ENCODE measurements at places on chromosomes 1 and 21.
A peak's percentile ranks its signal among the peaks of the same experiment; 100 is the strongest.

DNA sequence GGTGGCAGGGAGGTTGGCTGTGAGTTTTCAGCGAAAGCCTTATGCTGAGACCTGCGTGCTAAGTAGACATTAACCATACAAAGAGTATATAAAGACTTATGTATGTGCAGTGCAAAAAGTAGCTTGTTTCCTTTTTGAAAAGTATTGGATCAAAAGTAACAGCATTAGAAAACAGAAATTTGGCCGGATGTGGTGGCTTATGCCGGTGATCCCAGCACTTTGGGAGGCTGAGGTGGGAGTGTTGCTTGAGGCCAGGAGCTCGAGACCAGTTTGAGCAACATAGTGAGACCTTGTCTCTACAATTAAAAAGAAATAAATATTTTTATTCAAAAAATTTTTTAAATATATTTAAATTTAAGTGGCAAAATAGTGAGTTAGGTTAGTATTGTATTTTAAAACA, 2.2 kb downstream of the RPAP2 start:
- no peak for DNase-seq

- DNase-seq, result peak; percentile 0
Measured at GRCh38 chr21:40466893-40467483, 380.0 kb downstream of the DSCAM start.

DNA sequence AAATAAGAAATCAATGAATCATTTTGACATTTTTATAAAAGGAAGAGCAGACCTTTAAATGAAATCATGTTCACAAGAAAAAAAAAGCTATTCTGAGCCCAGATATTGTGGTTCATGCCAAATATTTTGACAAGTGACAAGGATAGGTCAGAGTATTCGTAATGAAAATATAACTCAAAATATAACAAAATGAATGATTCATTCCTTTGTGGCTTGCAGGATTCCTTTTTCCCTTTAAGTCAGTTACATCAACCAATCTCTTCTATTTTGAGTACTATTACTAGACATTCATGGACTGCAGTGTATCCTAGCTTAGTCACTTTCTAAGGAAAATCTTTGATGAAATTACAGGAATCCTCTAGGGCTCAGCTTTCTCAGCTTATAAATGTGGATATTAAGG, 188.7 kb downstream of the COL11A1 start:
- DNase-seq, result peak; percentile 22

GRCh38 chr1:204027446-204027845, 45.5 kb upstream of the SOX13 start:
- DNase-seq, result no peak

- DNase-seq, result peak; percentile 39
Measured at GRCh38 chr1:19643121-19643520, 990 bp upstream of the NBL1 start.

- no peak for DNase-seq
Measured at GRCh38 chr1:198656500-198656932, 17.7 kb downstream of the PTPRC start.

Measured in AG10803 (cell line).